ENCODE measurements at places on chromosomes 12 and 14.
A peak's percentile ranks its signal among the peaks of the same experiment; 100 is the strongest.

GRCh38 chr12:71646512-71646911 is 17.1 kb downstream of the ZFC3H1 start:
- DNase-seq, result no peak

GRCh38 chr12:83536496-83536895 is 849.8 kb downstream of the TMTC2 start:
- DNase-seq, result no peak

GRCh38 chr14:47150267-47150666 is 498.7 kb upstream of the RPL10L start:
- DNase-seq, result no peak

GRCh38 chr12:93591137-93591868 is 18.8 kb downstream of the SOCS2 start:
- peak; percentile 23 for DNase-seq

GRCh38 chr12:71772735-71773134 is 18.1 kb downstream of the RAB21 start:
- no peak for DNase-seq

GRCh38 chr12:70365398-70365647 is 767 bp upstream of the KCNMB4 start:
- no peak for DNase-seq

DNA sequence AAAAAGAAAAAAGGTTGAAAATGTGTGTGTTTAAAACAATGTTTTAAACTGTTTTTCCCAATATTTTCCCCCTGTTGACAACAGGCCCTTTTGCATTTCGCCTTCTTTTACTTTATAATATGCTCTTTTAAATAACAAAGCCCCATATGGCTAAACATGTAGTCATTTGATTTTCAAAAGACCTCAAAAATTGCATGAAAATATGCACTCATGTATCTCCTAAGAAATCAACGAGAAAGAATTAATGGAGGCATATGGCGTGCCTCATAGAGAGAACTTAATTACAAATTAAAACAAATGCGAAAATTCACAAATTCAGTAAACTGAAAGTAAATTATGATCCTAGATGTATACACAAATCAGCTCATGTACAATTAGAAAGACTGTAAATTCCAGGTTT is 202.6 kb upstream of the FOXN3 start:
- no peak for DNase-seq

Data from activated naive CD4-positive, alpha-beta T cell treated with anti-CD3 and anti-CD28 coated beads, Interleukin-2, amount 50 U/mL, for 16 hours (primary cell).